ENCODE measurements at places on chromosomes 5 and 9.

GRCh38 chr5:170301981-170302652 lies 4.5 kb upstream of the LCP2 start:
- no peak for DNase-seq

DNA sequence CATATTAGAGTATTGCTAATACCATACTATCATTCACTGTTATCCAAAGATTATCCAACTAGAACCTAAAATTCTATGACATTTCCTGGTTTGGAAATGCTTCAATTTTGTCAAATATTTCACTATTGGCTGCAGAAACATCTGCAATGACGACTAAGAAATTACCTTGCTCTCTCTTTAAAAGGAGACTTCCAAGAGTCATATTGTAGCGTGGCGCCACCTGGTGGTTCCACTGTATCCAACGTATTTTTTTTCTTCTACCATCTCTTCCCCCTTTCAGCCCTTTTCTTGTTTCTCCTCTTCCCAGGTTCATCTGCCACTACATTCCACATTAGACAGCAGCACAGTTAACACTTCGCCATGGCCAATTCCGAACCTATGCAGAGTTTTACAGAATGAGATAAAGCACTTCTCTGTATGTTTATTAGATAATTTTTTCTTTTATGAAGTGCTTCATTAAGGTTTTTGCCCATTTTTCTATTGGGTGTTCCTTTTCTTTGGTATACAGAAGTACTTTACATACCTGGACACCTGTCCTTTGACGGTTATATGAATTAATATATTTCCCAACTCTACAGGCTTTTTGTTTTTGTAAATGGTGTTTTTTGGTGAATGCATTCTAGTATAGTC lies 153.5 kb downstream of the CDC42SE2 start:
- DNase-seq = no peak

- DNase-seq = no peak
Observed at GRCh38 chr5:149381986-149382338, 2.9 kb upstream of the IL17B start.

GRCh38 chr5:80198399-80198798 lies 57.4 kb downstream of the SERINC5 start:
- DNase-seq = no peak

All from NCI-H524 treated with DMSO at 0.1 percent for 48 hours (cell line).